ENCODE measurements at places on chromosomes 13 and 19.

DNA sequence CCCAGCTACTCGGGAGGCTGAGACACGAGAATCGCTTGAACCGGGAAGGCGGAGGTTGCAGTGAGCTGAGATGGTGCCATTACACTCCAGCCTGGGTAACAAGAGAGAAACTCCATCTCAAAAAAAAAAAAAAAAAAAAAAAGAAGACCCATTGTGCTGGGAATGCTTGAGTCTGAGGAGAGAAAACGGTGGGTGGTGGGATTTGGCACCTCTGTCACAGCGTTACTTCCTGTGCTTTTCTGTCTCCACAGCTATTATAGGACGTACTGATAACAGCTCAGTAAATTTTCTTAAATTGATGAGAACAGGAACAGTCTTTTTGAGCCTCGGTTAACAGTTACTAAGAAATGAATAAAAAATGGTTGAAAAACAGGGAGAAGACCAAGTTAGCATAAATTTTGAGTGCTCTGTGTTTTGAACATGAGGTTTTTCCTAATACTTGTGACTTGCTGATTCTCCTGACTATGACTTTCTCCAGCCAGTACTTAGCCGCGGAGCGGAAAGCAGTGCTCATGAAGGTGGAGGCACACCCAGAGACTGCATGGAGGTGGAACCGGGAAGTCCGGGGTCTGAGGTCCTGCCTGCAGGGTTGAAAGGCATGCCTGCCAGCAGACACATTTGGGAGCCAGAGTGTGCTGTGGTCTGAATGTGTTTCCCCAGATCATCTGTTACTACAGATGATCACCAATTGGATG lies 55.3 kb upstream of the TEX29 start:
- DNase-seq, result no peak

GRCh38 chr13:75901501-75901900 lies 265.4 kb downstream of the LMO7 start:
- no peak for DNase-seq

DNA sequence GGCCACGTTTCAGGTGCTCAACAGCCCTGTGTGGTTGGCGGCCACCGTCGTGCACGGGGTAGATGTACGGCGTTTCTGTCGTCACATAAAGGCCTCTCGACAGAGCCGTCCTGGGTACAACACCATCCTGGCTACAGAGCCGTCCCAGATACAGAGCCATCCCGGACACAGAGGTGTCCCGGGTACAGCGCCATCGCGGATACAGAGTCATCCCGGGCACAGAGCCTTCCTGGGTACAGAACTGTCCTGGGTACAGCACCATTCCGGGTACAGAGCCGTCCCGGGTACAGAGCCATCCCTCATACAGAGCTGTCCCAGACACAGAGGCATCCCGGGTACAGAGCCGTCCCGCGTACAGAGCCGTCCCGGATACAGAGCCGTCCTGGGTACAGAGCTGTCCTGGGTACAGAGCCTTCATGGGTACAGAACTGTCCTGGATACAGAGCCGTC lies 222.7 kb upstream of the SOX1 start:
- no peak for DNase-seq

- peak; percentile 6 for DNase-seq
Measured at GRCh38 chr19:58227964-58228584, 640 bp upstream of the ZNF544 start.

GRCh38 chr13:21225841-21226581 lies 49.6 kb downstream of the MRPL57 start:
- DNase-seq, result no peak

GRCh38 chr19:18349524-18350128 lies 9.2 kb downstream of the PGPEP1 start:
- peak; percentile 28 for DNase-seq

- DNase-seq, result no peak
Measured at GRCh38 chr19:33224694-33225457, 774 bp downstream of the SLC7A10 start.

DNA sequence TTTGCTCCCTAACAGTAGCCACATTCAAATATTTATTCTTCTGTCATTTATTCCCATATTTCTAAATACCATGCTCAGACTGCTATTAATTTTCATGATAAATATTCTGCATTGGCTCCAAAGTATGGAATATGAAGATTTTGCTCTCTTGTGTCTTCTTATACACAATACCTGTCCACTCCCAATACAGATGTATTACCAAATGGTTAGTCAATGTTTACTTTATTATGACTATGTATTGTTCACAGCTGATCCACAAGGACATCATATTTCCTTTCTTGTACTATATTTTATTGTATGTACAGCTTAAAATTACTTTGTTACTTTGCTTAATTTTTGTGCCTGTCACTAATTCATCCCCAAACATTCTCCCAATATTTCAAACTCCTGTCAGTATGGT lies 322.3 kb downstream of the OXGR1 start:
- no peak for DNase-seq

- no peak for DNase-seq
Measured at GRCh38 chr13:46666727-46667456, 113.9 kb downstream of the LRCH1 start.

GRCh38 chr13:20814224-20814910 lies 40.6 kb upstream of the EEF1AKMT1 start:
- no peak for DNase-seq

DNA sequence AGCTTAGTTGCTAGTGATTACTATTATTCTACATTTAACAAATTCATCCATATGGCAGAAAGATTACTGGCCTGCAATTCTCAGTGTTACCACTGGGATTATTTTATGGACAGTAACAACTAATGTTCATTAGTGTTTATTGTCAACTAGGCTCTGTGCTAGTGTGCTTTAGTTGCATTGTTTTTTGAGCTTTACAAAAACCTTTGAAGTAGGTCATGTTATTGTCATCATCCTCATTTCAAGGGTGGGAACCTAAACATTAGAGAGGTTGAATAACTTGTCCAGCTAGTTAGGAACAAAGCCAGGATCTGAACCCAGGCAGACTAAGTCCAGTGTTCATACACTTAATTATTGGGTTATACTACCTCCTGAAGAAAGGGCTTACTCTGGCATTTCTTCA lies 27.8 kb upstream of the TDRD3 start:
- no peak for DNase-seq

GRCh38 chr19:47331931-47332547 lies at the start of gene C5AR2:
C5AR2 (plus strand) TSS chr19:47332175; CDS start chr19:47340800, 8,625 bp downstream.
- DNase-seq, result no peak

GRCh38 chr19:17499648-17500446 lies 11.6 kb upstream of the PGLS start:
- no peak for DNase-seq

GRCh38 chr13:110233951-110234280 lies 73.0 kb downstream of the COL4A1 start:
- no peak for DNase-seq

- DNase-seq, result no peak
Measured at GRCh38 chr19:5091684-5092480, 123.0 kb downstream of the KDM4B start.

GRCh38 chr19:38233740-38234251 lies 9.8 kb upstream of the DPF1 start:
- DNase-seq, result peak; percentile 63

GRCh38 chr19:12111176-12111575 lies 29.0 kb downstream of the ZNF20 start:
- no peak for DNase-seq

DNA sequence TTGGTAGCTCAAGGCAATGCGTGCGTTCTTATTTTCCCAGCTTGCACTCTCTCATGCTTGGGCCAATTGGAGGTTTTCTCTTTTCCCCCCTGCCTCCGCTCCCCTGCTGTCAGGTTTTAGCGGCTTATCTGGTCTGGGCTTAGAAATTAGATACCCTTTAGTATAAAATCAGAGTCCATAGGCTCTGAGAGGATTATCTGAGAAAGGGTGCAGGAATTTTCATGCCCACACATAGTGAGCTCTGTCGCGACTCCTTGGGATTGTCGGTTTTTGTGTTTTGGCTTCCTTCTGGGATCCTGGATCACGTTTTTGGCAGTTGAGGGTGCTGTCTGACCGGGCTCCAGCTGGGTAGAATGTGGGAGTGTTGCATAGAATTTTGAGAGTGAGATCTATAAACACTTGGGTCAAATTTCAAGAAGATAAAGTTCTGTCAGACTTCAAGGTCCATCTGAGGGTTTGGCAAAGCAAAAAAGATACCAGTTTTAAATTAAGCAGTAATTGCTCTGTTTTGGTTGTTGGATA lies 12.4 kb downstream of the CHAF1A start:
- DNase-seq, result no peak

GRCh38 chr19:6057651-6058517 lies 52.4 kb downstream of the RFX2 start:
- no peak for DNase-seq

DNA sequence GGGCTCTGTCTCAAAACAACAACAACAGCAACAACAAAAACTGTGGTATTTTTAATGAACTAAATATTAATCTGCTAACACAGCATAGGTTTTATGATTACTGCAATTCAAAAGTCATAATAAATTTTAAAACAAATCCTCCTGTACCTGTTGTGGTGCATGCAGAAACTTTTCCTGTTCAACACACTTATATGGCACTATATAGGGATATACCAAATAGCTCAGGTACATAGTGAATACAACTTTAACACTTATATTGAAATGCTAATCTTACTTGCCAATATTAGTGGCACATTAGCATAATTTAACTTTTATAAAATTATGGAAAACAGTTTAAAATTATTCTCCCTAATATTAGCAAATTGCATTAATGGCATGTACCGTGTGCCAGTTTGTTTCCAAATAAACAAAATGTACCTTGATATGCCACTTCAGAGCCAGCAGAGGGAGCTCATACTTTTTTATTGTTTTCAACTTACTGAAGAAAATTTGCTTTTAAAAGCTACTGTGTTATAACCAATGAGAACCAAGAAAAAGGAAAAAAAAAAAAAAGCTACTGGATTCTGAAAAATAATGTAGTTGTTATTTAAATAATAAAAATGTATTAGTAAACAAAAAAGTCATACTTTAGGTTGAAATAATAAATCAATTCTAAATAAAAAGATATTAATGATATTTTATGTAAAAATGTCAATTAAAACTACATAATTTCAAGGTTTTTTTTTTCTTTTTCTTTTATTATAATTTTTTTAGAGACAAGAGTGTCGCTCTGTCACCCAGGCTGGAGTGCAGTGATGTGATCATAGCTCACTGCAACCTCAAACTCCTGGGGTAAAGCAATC lies 18.0 kb upstream of the RBM26 start:
- DNase-seq, result peak; percentile 25

- no peak for DNase-seq
Measured at GRCh38 chr13:41554626-41555386, 97.5 kb downstream of the RGCC start.

DNA sequence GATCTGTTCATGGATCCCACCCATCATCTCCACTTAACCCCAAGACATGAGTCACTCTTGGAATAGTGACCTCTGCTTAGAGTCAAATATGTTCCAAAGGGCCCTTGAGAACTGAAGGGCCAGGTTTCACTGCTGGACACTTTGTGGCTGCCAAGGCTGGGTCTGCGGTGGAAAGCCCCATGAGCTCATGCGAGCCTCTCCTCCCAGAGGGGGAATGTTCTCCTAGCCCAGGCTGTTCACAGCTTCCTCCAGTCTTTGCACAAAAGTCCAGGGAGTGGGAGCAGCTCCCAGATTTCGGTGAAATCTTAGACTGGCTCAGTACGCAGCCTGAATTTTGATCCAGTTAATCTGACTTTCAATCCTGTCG lies 732 bp upstream of the DCLK1 start:
- DNase-seq, result no peak

DNA sequence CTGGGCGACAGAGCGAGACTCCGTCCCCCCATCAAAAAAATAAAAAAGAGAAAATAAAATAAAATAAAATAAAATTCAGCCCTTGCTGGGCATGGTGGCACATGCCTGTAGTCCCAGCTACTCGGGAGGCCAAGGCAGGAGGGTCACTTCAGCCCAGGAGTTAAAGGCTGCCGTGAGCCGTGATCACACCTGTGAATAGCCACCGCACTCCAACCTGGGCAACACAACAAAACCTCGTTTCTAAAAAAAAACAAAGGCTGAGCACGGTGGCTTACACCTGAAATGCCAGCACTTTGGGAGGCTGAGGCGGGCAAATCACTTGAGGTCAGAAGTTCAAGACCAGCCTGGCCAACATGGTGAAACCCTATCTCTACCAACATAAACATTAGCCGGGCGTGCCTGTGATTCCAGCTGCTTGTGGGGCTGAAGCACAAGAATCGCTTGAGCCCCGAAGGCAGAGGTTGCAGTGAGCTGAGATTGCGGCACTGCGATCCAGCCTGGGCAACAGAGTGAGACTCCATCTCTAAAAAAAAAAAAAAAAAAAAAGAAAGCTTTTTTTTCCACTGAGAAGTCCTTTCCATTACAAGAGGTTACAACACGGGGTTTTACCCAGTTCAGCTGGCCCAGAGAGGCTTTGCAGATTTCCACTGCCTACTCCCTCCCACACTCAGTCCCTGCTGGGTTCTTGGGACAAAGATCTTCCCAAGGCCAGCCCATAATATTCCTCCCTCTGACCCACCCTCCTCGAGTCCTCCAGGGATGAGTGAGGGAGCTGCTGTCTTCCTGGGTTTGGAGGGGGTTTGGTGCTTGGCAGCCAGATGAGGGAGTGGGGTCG lies 6.4 kb downstream of the ANGPTL4 start:
- no peak for DNase-seq

- DNase-seq, result no peak
Measured at GRCh38 chr13:114285166-114285808, 3.9 kb downstream of the UPF3A start.

- DNase-seq, result no peak
Measured at GRCh38 chr13:50419331-50419865, 404.2 kb downstream of the KCNRG start.

DNA sequence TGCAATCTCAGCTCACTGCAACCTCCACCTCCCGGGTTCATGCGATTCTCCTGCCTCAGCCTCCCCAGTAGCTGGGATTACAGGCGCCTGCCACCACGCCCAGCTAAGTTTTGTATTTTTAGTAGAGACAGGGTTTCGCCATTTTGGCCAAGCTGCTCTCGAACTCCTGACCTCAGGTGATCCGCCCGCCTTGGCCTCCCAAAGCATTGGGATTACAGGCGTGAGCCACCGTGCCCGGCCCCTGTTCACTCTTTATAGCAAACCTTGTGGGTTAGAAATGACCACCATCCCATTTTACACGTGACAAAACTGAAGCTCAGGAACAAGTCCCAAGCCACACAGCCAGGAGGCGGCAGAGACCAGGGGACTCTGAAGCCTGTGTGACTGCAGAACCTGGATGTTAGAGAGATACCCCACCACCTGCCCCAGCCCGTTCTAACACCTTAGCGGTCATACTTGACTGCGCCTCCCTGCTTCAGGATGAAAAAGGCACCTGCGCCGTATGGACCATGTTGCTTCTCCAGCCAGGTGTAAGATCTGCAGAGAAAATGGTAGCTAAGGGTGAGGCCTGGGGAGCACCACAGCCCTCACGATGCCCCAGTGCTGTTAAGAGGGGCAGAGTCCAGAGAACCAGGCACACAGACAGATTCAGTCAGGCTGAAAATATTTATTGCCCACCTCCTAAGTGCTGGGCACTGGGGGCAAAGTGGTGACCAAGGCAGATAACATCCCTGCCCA lies 3.6 kb downstream of the DMAC2 start:
- DNase-seq, result no peak

GRCh38 chr13:114222461-114222968 lies 12.2 kb upstream of the CDC16 start:
- DNase-seq, result no peak

Measured in NCI-H774 (cell line).